NCI-H2171 treated with DMSO at 0.1 percent for 48 hours (cell line): ENCODE measurements at places on chromosomes 11 and 22.

DNA sequence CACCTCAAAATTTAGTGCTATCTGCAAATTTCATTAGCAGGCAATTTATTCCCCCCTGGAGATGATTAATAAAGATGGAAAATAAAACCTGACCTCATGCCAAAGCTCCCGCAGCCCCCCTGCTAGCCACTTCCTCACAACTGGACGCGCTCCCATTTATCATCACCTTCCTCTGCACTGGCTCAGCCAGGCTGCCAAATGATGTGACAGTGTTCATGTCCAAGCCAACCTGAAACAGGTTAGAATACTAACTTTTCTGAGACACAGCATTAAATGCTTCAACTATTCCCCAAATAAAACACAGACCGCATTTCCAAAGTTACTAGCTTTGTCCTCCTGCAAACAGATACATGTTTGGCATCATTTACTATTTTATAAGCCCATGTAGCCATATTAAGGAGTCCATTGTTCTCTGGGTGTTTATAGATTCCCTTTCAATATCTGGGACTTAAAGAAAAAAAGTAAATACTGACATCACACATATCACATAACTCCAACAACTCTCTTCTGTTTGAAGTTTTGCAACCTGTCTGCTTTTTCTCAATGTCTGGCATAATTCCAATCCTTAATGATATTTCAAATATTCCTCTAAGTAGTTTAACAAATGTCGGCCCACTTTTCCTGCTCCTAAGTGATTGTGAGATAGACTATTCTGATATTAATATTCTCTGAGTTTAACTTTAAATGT is 829.7 kb upstream of the FAT3 start:
- DNase-seq: no peak

GRCh38 chr11:78796956-78797355 is 222.3 kb upstream of the NARS2 start:
- DNase-seq: no peak

GRCh38 chr11:117490911-117491310 is 163.3 kb downstream of the CEP164 start:
- no peak for DNase-seq

DNA sequence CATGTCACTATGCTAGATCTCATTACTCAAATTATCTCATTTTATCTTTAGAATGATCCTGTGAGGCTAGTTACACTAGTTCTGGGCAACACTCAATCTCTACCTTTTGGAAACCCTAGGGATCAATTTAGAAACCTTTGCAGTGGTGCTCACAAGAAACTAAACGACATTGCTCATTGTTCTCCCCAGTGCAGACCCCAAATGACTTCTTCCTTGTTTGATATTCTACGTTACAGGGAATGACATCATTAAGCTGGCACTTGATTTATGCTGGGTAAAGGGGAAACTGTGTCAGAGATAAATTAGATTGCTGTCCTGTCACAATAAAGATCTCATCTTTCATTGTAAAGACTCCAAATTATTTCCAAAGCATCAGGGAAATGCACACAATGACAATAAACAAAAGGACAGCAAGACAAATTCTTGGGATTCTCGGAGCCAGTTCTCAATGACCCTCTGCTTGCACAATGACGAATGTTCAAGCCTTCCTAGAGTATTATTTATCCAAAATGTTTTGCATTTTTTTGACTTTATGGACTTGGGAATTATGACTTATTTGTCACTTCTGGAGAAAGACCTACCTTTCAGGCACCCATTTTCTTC is 1121.8 kb upstream of the TENM4 start:
- DNase-seq: no peak

DNA sequence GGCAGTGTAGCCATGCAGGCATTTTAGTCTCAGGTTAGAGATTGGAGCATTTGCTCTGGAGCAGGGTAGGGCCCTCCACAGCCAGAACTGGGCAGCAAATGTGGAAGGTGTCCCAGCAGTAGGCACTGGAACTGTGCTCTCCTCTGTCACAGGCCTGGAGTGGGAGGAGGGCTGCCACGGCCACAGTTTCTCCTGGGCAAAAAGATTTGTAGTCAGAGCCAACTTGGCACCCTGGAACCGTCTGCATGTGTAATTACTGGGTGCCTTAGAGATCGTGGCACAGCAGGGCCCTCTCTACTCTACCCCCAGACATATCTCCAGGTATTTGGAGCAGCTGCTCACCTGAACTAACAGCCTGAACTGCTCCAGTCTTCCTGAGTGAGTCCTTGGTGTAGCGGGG is 93.7 kb downstream of the ZC3H12C start:
- no peak for DNase-seq

- no peak for DNase-seq
Measured at GRCh38 chr22:47163856-47164513, 401.5 kb downstream of the TBC1D22A start.

- peak; percentile 1 for DNase-seq
Measured at GRCh38 chr11:36744375-36745168, 146.5 kb upstream of the RAG2 start.

- no peak for DNase-seq
Measured at GRCh38 chr22:23212061-23213021, 32.0 kb downstream of the BCR start.

DNA sequence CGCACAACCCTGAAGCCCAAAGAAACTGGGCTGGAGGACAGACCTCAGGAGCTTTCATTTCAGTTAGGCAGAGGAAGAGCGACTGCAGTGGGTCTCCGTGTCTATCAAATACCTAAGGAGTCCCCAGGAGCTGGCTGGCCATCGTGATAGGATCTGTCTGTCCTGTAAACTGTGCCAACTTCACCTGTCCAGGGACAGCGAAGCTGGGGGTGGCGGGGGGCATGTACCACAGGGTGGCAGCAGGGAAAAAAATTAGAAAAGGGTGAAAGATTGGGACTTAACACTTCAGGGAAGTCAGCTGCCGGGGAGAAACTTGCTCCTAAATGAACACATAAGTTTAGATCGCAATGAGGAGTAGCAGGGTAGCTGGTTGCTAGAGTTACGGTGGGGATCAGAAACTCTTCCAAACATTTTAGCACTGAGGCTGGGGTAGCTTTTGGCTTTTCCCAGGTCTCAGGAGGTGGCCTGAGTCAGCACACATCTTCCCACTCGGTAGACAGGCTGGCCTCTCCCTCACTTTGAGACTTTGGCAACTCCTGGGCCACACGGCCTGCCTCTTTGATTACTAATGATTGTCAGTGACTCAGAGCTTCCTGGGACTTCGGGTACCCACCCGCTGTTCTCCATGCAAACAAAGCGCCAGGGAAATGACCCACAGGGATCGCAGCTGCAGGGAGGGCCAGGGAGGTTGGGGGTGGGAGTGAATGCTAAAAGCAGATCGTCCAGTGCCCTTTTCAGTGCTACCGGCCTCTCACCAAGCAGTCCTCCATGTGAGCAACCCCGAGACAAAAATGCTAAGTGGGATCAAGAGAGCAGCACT is 2.9 kb upstream of the MTFP1 start:
- DNase-seq: peak; percentile 23

- DNase-seq: peak; percentile 3
Measured at GRCh38 chr11:10452211-10452767, 2.8 kb upstream of the AMPD3 start.

- DNase-seq: no peak
Measured at GRCh38 chr11:120709808-120710207, 198.3 kb downstream of the GRIK4 start.

DNA sequence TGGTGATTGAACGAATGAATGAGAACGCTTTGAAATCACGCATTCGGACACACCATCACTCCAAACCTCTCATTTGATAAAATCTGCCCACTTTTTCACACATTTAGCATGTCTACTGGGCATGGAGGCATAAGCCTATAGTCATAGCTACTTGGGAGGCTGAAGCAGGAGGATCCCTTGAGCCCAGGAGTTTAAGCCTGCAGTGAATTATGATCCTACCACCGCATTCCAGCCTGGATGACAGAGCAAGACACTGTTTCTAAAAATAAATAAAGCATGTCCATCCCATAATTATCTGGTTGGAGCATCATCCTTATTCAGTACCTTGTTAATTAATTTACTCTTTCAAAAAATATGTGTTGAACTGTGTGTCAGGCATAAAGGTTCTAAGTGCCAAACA is 3.3 kb upstream of the PICALM start:
- no peak for DNase-seq

- no peak for DNase-seq
Measured at GRCh38 chr11:10149553-10149952, 144.5 kb downstream of the SBF2 start.

DNA sequence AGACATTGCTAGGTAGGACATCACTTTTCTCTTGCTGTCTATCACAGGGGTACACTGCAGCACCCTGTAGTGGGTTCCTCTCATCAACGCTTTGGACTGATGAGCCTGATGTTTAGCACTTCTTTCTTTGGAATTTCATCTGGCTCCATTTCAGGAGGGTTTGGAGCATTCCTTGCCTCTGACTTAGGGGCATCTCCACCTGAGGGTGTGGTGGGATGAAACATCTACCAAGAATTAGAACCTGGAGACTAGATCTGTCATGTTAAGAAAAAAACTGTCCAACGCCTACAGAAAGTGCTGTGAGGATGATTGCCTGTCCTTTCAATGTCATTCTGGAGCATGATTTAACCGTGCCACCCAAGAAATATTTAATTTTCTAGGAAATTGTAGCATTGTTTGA is 648.4 kb downstream of the ETS1 start:
- no peak for DNase-seq

DNA sequence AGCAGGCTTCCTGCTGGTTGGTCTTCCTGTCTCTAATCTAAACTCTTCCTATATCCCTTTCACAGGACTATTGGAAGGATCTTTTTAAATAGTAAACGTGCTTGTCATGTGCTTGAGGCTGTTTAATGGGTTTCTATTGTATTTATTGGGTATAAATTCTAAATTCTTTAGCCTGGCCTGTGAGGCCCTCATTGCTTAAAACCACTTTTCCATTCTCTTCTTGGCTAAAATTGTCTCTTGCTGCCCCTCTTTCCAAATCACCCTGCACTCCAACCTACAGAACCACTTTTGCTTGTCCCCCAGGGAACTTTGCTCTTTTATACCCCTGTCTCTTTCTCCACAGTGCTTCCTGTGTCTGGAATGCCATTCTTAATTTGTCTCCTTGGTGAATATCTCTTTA is 46.4 kb upstream of the MUC15 start:
- DNase-seq: no peak

GRCh38 chr11:24697522-24698111 is 200.8 kb downstream of the LUZP2 start:
- DNase-seq: no peak

DNA sequence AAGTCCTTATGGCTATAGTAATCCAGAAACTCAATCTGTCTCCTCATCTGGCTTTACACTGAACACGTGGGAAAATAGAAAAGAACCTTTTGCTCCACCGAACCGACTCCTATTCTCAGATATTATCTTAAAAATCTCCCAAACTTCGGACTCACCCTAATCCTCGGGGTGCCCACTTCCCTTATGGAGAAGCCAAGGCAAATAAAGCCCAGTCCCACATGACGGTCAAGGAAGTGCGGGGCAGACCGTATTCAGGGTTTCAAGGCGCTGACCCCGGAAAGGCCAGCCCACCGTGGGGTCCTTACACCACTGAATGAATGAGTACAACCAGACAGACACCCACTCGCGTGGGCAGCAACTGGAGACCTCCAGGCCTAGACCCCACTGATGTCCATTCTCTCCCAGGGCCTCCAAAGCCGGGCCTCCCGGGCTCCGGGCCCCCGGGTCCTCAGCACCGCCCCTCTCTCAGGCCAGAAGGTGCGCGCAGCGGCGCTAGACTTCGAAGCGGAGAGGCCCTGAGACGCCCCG is 489 bp downstream of the NUP98 start:
- DNase-seq: no peak

GRCh38 chr11:68927280-68928135 is 23.8 kb downstream of the IGHMBP2 start:
- DNase-seq: no peak

DNA sequence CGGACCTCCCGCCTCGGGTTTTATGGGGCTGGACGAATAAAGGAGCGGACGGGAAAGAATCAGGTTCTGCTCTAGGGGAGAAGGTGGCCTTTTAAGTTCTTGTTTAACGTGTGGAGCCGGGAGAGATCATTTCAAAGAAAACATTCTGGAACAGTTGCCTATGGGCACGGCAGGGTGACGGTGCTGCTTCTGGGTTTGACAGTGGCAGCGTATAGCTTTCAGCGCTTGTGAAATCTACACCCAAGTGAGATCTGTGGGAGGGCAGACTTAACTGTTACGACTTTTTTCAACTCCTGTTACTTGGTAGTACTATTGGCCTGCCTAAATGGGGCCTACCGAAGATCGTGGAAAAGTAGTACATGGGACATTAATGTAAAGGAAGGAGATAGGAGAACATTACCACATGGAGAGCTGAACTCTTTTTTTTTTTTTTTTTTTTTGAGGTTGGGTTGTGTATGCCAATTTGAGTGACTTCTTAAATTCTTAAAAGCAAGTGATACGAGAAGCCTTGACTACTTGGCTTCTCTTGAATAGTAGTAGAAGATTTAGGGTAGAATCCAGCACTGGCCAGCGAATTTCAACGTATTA is 743 bp downstream of the USP47 start:
- peak; percentile 72 for DNase-seq

DNA sequence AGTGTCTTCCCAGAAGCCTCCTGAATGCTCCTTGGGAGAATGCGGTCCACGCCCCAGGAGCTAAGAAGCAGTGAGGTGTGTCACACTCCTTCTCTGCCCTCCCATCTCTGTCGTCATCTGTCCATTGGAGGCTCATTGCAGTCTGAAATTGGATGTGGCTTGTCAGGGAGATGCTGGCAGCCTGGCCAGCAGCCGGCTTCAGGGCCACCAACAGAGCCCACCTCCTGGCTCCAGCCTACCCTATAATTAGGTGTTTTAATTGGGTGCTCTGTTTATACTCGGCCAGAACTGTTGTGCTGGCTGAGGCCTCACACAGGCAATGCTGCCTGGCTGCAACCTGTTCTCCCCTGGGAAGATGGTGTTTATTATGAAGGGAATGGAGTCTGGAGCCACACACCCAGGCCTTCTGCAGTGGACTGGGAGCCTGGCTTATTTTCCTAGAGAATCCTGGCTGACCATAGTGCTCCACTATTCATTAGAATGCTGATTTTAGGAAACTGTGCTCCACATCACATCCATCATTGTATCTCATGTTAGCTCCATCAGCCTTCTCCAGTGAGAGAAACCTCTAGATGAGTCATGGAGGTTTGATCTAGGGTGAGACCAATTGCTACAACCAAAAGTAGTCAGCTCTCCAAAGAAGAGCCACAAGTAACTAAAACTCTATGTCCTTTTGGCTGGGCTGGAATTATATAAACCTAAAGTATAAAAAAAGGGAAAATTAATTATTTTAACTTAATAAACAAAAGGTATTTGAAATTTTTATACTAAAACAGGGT is 86.8 kb upstream of the CRTAM start:
- DNase-seq: peak; percentile 64

- no peak for DNase-seq
Measured at GRCh38 chr11:59222464-59223060, 9.8 kb upstream of the MPEG1 start.
